Fibroblast of skin of scalp (primary cell): ENCODE measurements at places on chromosomes 3 and 15.

GRCh38 chr3:4314688-4315087, 11.5 kb downstream of the SETMAR start:
- DNase-seq, result no peak

GRCh38 chr15:31268911-31269784, 57.5 kb upstream of the KLF13 start:
- DNase-seq, result no peak

DNA sequence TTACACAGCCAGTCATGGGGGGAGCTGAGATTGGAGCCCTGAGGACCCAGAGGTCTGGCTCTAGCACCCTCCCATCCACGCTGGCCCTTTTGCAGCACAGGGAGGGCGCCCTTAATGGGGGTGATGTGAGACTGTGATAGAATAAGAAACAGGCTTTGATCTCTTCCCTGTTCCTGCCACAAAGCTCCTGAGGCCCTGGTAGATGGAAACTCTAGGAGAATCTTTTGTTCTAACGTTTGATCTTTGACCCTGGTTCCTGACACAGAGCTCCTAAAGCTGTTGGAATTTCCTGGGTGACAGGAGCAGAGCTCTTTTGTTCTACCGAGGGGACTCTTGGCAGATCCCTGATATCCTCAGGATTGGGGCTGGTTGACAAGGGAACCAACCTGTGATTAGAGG, 1.2 kb upstream of the UROC1 start:
- DNase-seq, result no peak

GRCh38 chr15:55989383-55989782, 4.0 kb downstream of the NEDD4 start:
- no peak for DNase-seq

- no peak for DNase-seq
These were observed 73.7 kb upstream of the ZPLD1 start for GRCh38 chr3:102361101-102361500.

DNA sequence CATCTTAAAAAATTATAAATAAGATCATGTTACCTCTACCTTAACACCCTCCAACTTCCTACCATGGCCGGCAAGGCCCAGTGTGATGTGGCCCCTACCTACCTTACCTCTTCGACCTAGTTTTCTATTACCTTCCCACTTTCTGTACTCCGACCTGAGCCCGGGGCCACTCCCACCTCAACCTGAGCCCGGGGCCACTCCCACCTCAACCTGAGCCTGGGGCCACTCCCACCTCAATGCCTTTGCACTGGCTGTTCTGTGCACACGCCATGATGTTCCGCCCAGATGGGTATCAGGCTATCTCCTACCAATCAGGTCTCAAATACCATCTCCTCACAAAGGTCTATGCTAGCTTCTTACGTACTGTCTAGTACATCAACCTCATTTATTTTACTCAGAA, 66.8 kb upstream of the XXYLT1 start:
- DNase-seq, result no peak

- peak; percentile 49 for DNase-seq
These were observed 27.2 kb downstream of the VEPH1 start for GRCh38 chr3:157475921-157476414.

GRCh38 chr3:167969548-167969947, 126.2 kb downstream of the GOLIM4 start:
- DNase-seq, result no peak

GRCh38 chr3:46369675-46370132, 1.0 kb upstream of the CCR5 start:
- no peak for DNase-seq

DNA sequence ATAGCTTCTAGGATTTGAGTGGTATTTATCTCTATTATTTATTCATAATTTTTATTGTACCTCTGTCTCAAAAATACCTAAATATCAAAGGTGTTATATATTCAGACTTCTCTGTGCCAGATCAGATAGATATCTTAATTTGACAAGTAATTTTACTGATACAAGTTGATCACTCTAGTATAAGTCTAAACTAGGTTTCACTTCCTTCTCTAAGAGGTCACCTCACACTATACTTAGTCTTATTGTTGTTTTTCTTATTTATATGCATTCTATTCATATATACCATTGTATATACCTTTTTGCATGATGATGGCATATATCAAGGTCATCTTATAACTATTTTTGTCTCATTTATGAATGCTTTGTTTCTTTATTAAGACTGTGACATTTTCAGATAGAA, 26.4 kb upstream of the HGD start:
- no peak for DNase-seq

DNA sequence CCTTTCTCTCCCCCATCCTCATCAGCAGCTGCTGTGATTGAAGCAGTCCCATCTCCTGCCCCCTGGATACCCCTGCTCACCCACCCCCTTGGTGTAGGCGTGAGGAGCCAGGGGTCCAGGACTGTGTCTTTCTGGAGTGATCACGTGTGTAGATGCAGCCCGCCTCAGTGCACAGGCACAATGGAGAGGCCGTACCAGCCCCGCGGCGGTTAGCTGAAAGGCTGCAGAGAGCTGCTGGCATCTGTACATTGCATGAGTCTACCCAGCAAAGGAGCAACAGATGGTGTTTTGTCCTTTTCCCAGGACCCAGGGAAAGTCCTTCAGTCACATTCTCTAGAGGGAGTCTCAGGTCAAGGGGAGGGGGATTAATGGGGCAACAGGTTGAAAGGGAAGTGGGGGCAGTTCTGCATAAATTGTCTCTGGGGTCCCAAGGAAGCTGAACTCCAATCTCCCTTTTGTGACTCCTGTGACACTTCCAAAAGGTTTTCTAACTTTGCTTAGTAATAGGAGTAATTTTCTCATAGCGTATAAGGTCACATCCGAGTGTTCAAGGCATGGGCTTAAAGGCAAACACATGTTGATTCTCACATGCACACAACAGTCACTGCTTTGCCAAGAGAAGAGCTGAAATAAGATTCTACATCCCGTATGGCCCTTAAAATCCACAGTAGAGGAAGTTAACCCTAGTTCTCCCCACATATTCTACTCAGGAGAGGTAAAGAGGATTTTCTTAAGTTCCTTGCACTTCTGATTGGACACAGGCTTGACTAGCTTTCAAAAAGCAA, 7.1 kb downstream of the CSPG5 start:
- DNase-seq, result no peak

DNA sequence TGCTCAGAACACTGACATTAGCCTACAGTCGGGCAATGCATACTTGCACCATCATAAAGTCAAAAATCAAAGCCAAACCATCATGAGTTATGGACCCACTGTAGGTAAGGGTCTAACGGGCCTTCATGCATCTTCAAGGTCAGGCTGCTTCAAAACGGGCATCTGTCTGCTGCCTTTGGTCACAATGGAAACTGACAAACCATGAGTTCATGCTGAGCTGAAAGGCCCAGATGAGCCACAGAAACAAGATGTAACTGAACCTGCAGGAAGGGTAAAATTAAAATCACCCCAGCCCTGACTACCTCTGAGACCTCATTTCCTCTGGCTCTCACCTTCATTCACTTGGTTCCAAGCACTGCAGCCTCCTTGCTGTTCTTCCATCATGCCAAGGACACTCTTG, 143.8 kb downstream of the ERC2 start:
- DNase-seq, result no peak

DNA sequence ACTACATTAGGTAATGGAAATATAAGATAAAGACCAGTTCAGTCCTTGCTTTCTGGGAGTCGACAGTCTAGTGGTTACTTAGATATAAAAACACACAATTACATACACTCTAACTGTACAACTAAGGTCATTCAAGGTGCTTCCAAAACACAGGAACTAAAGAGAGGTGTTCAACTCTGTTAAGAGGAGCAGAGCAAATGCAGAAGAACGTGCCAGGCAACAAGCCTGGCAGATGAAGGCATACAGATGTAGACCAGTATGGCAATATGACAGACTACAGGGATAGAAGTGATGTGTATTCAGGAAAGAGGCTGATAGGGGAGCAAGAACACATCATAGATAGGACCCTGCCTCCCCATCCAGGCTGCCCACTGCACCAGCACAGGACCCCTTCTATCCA, 78.3 kb downstream of the CBLB start:
- no peak for DNase-seq

DNA sequence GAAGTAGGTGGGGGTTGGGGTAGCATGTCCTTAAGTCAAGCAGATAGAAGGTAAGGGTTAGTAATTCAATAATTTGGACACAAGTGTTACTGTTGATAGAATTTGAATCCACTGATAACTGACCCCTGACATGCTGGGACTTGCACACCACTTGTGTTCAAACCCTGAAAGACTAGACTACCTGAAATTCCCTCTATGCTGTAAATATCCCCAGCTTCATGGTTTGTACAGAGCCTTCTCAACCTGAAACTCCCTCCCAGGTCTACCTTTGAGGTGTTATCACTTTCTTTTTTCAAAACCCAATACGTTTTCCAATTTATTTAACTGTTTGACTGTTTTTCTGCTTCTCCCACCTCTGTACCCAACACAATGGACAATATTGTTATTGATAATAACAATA, 459.6 kb downstream of the NLGN1 start:
- no peak for DNase-seq

DNA sequence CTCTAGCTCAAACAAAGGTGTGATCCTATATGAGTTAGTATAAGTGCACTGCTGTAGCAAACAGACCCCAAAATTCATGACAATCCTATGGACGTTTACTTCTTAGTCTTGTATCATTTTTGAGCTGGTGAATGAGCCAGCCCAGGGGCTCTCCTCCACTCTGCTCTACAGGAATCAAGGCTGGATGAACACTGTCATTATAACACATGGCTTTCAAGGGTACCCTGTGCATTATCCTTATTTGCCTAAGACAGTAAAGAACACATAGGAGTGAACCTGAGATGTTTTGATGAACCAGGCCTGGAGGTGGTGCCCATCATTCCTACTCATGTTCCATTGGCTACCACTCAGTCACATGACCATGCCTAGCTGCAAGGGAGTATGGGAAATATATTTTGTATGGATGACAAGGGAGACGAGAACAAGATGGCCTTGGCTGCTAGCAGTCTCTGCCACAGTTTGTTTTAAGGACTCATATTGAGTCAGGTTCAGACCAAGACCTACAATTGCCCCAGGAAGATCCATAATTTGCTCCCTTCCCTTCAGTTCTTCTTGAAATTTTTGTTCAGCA, 107.4 kb upstream of the HES1 start:
- DNase-seq, result no peak

DNA sequence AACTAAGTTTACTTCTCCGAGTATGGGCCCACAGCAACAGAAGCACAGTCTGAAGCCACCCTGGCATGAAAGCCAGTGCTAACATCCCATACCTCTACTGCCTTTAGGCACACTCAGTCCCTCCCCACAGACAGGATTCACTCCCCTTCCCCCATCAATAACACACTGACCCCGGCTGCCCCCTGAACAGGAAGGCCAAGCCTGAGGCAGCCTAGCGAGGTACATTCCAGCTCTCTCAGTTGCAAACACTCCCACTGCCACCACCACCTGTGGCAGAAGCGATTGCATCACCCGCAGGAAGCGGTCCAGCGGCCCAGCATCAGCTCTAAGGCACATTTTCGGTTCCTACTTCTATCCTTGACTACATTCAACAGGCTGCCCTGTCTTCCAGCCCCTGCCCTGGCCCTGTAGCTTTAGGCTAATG, 7.0 kb upstream of the BMF start:
- no peak for DNase-seq

- DNase-seq, result peak; percentile 84
These were observed 94.6 kb downstream of the FILIP1L start for GRCh38 chr3:100019719-100020118.

DNA sequence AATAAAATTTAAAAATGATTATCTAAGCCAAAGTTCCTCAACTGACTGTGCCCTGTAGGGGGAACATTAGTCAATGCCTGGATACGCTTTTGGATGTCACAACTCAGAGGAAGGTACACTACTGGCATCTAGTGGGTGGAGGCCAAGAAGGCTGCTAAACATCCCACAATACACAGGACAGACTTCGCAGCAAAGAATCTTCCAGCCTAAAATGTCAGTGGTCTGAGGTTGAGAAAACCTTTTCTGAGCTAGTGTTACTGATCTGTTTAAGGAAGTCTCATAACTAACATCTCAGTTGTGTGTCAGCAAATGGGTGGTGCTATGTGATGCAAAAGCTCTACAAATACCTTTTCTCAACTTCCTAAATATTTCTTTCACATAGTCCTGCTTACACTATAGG, 20.9 kb upstream of the LDHAL6B start:
- no peak for DNase-seq

- peak; percentile 57 for DNase-seq
These were observed 11.4 kb downstream of the NEK10 start for GRCh38 chr3:27357665-27358258.

DNA sequence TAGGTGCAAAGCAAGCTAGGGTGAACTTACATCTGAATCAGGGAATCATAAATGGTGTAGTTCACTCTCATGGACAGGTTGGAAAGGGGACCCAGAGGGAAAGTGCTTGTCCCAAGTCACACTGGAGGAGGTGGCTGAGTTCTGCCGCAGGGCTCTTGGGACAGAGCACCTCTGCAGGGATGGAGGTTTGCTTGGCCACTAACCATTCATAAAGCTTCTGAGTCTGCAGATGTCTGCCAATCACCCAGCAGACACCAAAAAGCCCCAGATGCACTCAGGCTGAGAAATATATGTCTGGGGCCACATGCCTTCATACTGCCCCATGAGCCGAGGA, 17.9 kb upstream of the RTP2 start:
- DNase-seq, result no peak

- DNase-seq, result peak; percentile 13
These were observed 63.2 kb upstream of the MNS1 start for GRCh38 chr15:56528136-56528535.

DNA sequence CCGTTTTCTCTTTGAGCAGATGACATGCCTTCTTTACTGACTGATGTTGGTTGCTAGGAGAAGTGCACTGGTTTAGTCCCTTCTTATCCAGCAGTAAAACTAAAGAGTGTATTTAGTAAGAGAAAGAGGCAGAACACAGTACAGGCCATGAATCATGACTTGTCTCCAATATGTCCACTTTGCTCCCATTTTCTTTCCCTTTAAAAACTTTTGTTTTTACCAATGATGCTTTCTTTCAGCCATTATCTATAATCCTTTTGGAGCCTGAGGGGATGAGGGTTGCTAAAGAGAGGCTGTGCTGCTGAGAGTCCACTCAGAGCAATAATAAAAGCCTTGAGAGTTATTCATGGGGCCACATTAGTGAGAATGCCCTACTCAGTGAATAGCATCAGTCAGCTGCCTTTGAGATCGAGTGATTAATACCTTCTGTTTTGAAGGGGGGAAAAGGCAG, 12.2 kb downstream of the ROBO2 start:
- DNase-seq, result no peak

GRCh38 chr15:77969055-77969454, 108.5 kb downstream of the TBC1D2B start:
- DNase-seq, result no peak

GRCh38 chr15:87591582-87591981, 665.0 kb downstream of the NTRK3 start:
- DNase-seq, result no peak

DNA sequence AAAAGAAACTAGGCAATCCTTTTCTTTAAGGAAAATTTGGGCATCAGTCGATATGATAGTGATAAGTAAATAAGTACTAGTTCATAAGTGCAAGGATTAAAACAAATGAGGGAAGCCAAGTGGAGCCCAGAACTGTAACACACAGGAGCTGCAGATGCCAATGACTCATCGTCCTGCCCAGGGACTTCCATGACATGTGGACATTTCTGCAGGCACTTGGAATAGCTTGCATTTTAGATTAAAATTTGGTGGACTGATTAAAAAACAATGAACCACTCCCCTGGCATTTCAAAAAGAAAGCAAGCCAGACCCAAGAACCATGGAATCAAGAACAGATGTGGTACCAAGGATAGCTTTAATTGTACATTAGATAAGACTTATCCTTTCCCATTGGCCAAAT, 2.9 kb downstream of the SAMD7 start:
- DNase-seq, result peak; percentile 12

- DNase-seq, result peak; percentile 12
These were observed 182.2 kb downstream of the NTRK3 start for GRCh38 chr15:88074386-88074785.

- DNase-seq, result peak; percentile 54
These were observed 533 bp downstream of the RYK start for GRCh38 chr3:134249935-134250716.
